ENCODE measurements at places on chromosomes 3 and 15.

DNA sequence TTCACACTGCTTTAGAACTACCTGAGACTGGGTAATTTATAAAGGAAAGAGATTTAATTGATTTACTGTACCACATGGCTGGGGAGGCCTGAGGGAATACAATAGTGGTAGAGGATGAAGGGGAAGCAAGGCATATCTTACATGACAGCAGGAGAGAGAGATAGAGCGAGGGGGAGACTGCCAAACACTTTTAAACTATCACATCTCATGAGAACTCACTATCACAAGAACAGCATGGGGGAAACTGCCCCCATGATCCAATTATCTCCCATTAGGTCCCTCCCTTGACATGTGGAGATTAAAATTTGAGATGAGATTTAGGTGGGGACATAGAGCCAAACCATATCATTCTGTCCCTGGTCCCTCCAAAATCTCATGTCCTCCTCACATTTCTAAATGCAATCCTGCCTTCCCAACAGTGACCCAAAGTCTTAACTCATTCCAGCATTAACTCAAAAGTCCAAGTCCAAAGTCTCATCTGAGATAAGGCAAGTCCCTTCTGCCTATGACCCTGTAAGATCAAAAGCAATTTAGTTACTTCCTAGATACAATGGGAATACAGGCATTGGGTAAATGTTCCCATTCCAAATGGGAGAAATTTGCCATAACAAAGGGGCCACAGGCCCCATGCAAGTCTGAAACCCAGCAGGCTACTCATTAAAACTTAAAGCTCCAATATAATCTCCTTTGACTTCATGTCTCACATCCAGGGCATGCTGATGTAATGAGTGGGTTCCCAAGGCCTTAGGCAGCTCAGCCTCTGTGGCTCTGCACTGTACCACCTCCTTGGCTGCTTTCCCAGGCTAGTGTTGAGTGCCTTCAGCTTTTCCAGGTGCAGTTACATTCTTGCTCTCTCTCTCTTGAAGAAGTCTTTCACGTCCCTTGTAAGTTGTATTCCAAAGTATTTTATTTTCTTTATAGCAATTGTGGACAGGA is 481.7 kb upstream of the TGFBR2 start:
- DNase-seq = no peak

- no peak for DNase-seq
Measured at GRCh38 chr15:29863438-29863837, 41.2 kb upstream of the TJP1 start.

GRCh38 chr3:38247366-38248035 is 18.1 kb upstream of the SLC22A13 start:
- peak; percentile 16 for DNase-seq

- no peak for DNase-seq
Measured at GRCh38 chr15:68298882-68299381, 21.4 kb downstream of the FEM1B start.

DNA sequence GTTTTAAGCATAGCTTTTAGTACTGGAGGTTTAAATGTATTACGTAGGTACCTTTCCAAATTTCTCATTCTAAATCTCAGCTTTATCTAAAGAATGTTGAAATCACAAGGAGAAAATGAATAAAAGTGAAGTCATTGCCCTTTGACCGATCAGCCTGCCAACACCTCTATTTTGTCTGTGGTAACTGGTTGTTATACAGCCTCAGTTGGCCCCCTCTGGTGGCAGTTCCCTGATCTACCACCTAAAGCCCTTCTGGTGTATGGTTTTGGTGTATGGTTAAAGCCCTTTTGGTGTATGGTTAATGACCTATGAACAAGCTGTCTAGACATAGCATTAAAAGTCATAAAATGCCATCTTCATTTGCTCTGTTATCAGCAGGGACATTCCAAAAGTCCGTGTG is 378.2 kb upstream of the AZI2 start:
- DNase-seq = peak; percentile 66

- DNase-seq = no peak
Measured at GRCh38 chr3:172321035-172321434, 127.2 kb downstream of the GHSR start.

All from Caco-2 (cell line).